Right renal cortex interstitium (tissue), 3 donors: ENCODE measurements at places on chromosomes 16 and 17. TPM values are rescaled to one million over a fixed set of nuclear protein-coding genes. Genes with fewer than 3 reads are reported as not detected.
A peak's percentile ranks its signal among the peaks of the same experiment; 100 is the strongest.

DNA sequence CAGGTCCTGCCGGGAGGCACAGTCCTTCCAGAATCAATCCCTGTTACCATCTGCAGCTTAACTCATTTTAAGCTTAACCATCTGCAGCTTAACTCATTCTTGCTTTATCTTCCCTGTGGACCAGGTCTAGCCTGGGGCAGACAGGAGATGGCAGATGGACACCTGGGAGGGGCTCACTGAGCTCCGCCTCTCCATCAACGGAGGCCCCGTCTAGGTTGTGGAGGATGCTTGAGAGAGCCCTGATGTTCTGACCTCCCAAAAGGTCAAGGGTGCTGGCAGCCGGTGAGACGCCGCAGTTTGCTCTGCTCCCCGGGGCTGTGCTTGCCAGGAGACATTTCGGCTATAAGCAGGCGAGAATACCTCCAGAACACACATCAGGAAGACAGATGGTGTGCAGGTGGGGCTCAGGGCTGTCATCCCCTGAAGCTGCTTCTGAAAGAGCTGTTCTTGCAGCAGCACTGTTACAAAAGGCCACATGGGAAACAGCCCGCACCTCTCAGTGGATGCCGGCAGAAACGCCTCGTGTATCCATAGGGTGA, 41.3 kb downstream of the BAIAP2 start:
- no peak for DNase-seq

GRCh38 chr16:48394355-48394703, 9.1 kb upstream of the SIAH1 start:
- DNase-seq, result no peak

Gene DPEP3
- polyA plus RNA-seq, result not detected

Gene GPR142
- polyA plus RNA-seq, result not detected

DNA sequence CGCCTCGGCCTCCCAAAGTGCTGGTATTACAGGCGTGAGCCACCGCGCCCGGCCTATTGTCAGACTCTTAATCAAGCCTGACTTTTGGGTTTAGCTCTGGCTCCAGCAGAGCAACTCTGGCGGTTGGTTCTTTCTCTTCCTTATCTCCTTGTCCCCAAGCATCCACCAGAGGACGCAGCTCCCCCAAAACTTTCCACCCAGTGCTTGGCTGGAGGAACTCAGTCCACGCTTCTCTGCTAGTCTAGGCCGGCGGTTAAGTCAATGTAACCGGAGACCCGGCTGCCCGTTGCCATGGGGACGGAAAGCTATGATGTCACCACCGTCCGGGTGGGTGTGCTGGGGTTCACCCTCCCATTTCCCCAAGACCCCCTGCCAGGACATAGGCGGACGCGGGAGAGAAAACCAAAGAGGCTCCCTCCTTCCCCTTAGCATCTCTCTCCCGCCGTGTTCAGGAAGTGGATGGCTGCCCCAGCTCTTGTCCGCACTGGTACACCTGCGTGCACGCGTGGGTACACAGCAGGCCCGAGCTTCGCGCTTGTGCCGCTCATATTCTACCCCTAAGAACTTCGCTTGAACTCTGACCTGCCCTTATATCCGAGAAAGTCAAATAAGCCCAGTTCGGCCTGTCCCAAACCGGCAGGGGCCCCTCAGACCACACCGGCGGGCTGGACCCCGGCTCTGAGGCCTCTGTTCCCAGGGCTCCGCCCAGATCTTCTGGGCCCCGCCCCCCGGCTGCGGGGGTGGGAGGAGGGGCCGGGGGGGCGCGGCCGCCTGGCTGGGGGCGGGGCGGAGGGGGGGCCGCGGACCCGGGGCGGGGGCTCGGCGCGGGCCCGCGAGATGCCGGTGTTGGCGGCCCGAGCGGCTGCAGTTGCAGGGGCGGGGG, at the start of gene RND2:
RND2 (plus strand) TSS at position 825 of the 883 bp plus-strand sequence. CDS start 117 bp downstream, outside the sequence.
- peak; percentile 89 for DNase-seq

GRCh38 chr16:87733190-87733589, 32.6 kb downstream of the KLHDC4 start:
- no peak for DNase-seq

- DNase-seq, result no peak
These were observed 147.5 kb downstream of the KCNJ12 start for GRCh38 chr17:21523497-21524210.

Gene PLXDC1
- 7.3 TPM for polyA plus RNA-seq

GRCh38 chr17:17540278-17540906, 44.2 kb upstream of the RASD1 start:
- no peak for DNase-seq

- DNase-seq, result no peak
These were observed 42.4 kb upstream of the GSG1L start for GRCh38 chr16:28105954-28106353.

- DNase-seq, result no peak
These were observed 5.8 kb upstream of the NRN1L start for GRCh38 chr16:67878846-67879245.

DNA sequence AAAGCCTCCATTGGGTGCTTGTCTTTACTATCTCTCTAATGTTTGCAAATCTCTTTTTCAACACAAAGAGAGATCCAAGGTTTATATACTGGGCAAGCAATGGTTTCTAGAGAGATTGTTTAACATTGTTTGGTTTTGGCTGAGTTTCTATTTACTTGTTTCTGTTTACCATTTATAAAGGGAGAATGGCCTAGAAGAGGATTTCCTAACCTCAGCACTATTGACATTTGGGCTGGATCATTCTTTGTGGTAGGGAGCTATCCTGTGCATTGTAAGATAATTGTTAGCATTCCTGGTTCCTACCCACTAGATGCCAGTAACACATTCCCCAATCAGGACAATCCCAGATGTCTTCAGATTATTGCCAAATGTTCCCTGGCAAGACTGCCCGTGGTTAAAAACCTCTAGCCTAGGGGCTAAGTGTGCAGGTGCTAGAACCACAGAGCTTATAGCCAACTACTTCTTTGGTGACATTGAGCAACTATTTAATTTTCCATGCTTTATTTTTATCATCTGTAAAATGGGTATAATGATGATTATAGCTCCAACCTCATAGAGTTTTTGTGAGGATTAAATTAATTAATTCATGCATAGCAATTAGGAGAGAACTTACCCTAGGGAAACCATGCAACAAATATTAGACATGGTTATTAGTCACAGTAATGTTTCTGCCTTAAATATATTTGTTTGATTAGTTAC, 413.9 kb upstream of the MAF start:
- DNase-seq, result no peak

Gene SLC2A4
- polyA plus RNA-seq, result 2.0 TPM
